Jurkat, Clone E6-1 (cell line): ENCODE measurements at places on chromosomes 7 and 10.

GRCh38 chr7:55588976-55589604 lies 16.8 kb upstream of the VOPP1 start:
- DNase-seq, result no peak

- no peak for DNase-seq
These were observed 116.8 kb downstream of the LARP4B start for GRCh38 chr10:814536-815302.

DNA sequence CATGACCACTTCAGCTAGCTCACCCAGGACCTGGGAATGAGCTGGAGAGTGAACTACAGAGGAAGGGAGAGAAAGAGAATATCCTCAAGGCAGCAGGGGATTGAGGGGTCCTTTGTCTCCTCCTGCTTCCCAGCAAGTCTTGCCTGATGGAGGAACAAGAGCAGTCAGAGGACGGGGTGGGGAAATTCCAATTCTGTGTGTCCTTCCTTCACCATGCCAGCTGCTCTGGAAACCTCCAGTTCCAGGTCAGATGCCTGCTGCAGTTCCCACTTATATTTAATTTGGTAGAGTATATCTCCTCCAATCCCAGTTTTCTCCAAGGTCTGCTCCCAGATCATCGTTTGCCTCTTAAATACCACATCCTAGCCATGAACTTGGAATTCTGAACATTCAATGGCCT lies 21.4 kb upstream of the LEP start:
- DNase-seq, result no peak

- no peak for DNase-seq
These were observed 618.9 kb upstream of the IGFBP3 start for GRCh38 chr7:46539892-46540483.

- no peak for DNase-seq
These were observed 238.1 kb downstream of the REEP3 start for GRCh38 chr10:63759335-63759734.
